Neural crest cell (in vitro differentiated cells): ENCODE measurements at places on chromosomes 1 and 21. TPM values are rescaled to one million over a fixed set of nuclear protein-coding genes. Genes with fewer than 3 reads are reported as not detected.

NGF gene
- total RNA-seq, result not detected in 2 replicates

DCST2 gene
- 1.3 and 3.4 TPM in 2 replicates for total RNA-seq

DNA sequence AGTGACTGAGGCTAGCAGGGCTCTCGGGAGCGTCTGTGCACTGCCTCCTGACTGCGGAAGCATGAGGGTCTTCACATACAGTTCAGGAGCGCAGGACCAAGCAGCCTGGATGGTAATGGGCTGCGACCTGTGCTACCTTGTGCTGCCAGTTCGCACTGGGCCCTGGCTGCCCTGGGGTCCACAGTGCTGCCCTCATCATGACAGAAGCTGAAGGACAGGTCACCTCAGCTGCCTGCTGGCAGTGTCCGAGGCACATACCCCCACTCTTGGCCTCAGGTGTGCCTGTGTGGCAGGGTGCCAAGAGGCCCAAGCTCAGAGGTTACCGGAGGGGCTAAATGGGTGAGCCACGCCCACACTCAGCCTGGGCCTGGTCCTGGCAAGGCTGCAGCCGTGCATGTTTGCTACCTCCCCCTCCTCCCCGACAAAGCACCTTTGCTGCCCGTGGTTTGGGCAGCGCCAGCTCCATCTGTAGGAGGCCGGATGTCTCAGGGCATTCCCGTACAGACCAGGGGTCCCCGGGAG is 4.4 kb downstream of the JMJD4 start:
- no peak for DNase-seq

GRCh38 chr21:36735724-36736320 is 36.9 kb downstream of the SIM2 start:
- no peak for DNase-seq

- peak; percentile 1 for DNase-seq
These were observed 944 bp downstream of the PLPPR5 start for GRCh38 chr1:99003581-99004253.

- DNase-seq, result no peak
These were observed 85.5 kb upstream of the ATP1A1 start for GRCh38 chr1:116287341-116288200.

- no peak for DNase-seq
These were observed 7.7 kb upstream of the SLC26A9 start for GRCh38 chr1:205950826-205951549.

GRCh38 chr1:205304695-205305070 is 16.9 kb downstream of the NUAK2 start:
- DNase-seq, result no peak

GRCh38 chr1:233909195-233909594 is 4.7 kb downstream of the SLC35F3 start:
- DNase-seq, result no peak

GRCh38 chr1:19049128-19049768 is 92.8 kb upstream of the IFFO2 start:
- no peak for DNase-seq

DNA sequence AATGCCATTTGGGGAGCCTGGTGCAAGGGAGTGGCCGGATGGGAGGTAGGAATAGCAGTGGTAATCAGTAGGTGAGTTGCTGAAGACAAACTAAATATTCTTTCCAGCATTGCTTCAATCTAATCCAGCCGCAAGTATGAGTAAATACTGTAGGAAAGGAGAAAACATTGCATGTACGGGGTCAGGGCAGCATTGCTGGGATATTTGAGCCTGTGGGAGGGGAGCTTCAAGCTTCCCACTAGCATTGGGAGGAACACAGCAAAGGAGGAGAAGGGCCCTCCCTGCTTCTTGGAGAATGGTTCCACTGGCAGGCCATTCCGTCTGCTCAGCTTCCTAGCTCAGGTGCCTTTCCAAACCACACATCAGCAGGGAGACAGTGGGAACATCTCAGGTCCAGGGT is 15.2 kb downstream of the CAPN2 start:
- DNase-seq, result no peak

DNA sequence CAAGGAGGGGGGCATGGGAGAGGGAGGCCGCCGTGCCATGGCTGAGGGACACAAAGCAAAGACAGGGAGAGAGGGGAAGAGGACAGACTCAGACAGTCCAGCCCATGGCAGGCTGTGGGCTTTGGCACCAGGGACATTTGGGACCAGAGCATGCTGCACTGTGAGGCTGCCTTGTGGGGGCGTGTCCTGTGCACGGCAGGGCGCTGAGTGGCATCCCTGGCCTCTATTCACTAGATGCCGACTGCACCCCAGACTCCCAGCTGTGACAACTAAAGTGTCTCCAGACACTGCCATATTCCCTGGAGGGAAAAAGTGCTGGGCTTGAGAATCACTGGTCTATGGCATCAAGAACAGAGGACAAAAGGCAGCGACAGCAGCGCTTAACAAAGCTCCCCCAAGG is 18.6 kb upstream of the PRDM15 start:
- DNase-seq, result no peak
